Activated T-cell treated with anti-CD3 and anti-CD28 coated beads for 4 hours (primary cell): ENCODE measurements at places on chromosomes 2 and 18.

DNA sequence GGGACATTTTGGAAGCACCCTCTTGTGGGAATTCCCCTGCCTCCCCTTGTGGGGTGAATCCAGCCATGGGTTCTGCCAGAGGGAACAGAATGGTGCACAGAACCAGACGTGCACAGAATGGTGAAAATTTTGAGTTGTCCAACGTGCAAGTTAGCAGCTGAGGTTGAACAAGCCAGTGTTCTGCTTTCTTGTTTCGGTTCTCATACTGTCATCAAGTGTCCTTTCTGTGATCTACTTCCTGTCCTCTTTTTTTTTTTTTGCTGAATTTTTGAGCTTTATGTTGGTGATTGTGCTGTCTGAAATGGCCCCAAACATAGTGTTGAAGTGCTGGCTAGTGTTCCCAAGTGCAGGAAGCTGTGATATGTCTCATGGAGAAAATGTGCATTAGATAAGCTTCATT is 21.5 kb upstream of the REEP1 start:
- no peak for DNase-seq

DNA sequence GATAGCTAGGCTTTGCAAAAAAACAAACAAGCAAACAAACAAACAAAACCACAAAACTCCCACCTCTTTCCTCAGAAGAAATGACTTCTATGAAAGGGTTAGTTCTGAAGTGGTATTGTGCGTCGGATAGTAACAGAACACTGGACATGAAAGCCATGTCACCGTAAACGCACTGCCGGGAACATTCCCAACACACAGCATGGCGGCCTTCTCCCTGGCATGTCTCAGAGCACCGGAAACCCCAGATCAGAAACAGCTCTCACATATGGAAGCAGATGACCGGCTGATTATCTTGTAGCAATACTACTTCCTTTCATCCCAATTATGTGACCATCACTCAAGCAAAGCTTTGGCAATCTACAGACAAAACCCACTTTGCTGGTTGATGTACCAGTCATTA is 197.8 kb upstream of the PXDN start:
- DNase-seq: no peak

DNA sequence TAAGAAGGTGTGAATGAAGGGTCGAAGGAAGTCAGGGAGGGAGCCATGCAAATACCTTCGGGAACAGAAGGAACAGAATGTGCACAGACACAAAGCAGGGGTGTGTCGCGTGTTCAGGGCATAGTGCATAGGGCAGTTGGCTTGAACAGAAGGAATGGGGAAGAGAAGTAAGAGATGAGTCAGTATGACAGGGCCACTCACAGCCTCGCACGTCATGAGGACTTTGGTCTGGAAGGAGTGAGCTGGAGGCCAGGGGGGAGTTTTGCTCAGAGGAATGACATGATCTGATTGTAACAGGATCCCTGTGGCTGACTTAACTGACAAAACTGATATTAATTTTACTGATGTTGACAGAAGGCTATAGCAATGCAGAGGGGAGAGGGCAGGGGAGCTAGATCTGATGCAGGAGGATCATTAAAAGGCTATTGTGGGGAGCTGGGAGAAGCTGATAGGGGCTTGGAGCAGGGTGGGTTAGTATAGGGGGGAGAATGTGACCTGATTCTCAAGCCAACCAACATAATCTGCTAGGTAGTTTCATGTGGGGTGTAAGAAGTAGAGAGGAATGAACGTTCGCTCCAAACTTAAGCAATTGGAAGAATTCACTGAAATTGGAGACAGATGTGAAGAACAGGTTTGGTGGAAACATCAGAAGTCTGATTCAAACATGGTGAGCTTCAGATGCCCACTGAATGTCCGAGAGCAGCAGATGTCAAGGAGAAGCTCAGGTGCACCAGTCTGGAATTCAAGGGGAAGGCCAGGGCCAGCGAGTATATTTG is 60.4 kb upstream of the COPS8 start:
- no peak for DNase-seq

- no peak for DNase-seq
Measured at GRCh38 chr2:146867477-146867986, 977.3 kb upstream of the ACVR2A start.

DNA sequence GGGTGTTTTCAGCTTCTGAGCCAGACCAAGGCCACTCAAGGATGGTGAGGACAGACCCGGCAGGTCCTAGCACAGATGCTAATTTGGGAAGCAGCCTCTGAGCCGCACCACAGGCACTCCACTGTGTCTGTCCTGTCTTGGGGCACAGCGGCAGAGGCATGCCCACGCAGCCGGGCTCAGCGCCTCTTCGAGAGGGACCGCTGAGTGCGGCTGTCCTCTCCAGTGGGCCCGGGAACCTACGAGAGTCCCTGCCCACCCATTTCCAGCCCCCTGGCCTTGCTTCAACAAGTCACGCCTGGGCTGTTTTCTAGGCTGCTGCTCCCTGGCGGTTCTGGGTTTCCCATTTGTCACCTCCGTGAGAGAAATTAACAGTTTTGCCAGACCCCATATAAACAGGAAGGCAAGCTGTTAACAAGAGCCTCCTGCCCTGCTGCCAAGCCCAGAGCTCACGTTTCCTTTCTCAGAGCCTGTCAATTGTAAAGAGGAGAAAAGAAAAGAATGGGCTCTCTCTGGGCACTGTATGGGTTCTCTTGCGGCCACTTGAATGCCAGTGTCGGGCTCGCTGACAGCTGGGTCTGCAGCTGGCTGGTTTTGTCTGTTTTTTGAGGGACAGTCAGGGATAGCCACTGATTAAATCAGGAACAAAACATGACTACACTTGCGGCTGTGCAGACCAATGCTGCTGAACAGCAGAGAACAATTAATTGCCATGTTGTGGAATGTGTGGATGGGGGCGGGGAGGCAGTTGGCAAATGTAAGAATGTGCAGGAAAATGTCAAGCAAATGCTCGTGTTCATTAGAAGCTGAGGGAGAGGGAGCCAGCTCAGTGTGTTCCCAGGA is 30.6 kb downstream of the TMEM17 start:
- no peak for DNase-seq

GRCh38 chr18:13630716-13631268 is 95.6 kb downstream of the FAM210A start:
- DNase-seq: no peak

DNA sequence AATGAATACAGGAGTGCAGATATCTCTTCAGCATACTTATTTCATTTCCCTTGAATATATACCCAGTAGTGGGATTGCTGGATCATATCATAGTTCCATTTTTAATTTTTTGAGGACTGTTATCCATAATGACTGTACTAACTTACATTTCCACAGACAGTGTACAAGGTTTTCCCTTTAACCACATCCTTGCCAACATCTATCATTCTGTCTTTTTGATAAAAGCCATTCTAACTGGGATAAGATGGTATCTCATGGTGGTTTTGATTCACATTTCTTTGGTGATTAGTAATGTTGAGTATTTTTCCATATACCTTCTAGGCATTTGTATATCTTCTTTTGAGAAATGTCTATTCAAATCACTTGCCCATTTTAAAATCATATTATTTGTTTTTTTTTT is 325.2 kb downstream of the CYP26B1 start:
- no peak for DNase-seq

DNA sequence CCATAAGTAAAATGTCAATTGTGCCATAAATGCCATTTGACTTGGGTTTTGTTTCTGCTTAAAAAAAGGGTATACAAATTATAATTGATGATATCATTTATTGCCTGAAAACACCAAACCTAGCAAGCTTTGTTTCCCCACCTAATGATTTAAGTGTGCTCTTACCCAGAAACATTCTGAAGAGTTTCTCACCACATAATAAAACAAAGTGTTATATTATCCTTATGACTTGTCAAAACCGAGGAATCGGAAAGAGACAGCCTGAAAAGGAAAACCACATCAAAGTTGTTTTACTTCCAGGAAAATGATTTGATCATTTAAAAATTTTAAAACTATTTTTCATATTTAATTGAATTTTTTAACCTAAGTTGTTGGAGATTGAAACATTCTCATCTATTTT is 170.5 kb upstream of the SLC39A10 start:
- DNase-seq: no peak

- DNase-seq: peak; percentile 19
Measured at GRCh38 chr2:46915281-46915810, at the start of gene MCFD2. Gene MCFD2 (minus strand): TSS chr2:46915806. CDS start chr2:46909171, 6,635 bp downstream.

DNA sequence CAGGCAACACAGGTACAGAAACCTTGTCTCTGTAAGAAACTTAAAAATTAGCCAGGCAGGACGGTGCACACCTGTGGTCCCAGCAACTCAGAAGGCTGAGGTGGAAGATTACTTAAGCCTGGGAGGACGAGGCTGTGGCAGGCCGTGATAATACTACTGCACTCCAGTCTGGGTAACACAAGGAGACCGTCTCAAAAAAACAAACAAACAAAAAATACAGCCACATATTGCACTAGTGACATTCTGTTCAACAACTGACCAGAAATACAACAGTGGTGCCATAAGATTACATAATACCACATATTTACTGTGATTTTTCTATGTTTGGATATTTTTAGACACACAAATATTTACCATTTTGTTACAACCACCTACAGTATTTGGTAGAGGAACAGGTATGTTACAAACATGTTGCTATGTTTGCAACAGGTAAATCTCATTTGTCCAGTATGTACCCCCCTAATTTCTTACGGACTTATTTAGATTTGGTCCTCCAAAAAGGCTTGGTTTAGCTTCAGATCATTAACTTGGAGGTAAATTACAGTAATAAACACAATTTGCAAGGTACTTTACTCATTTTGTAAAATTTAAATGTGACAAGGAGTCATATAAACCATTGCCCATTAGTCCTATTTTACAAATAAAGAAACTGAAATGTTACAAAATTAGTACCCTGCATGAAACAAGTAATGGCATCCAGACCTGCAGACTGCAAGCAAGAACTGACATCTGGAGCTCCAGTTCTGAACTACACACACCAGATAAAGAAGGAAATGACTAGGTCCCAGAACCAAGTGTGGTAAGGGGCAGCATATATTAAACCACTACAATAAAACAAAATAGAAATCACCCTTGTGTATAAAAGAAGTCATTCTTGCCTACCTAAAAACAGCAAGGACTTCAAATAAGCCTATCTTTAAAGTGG is 36.8 kb downstream of the TRIP12 start:
- no peak for DNase-seq

DNA sequence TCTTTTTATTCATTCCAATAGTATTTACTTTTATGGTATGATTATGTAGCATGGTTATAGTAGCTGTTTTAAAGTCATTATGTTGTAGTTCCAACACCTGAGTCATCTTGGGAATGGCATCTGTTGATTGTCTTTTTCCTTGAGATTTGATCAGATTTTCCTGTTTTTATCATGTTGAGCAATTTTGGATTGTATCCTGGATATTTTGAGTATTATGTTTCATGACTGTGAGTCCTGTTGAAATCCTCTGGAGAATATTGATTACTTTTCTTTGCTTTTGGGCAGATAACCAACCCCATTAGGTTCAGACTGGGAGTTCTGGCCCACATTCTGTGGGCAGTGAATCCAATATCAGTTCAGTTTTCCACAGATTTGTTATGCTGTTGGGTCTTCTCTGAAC is 163.2 kb upstream of the SPRED2 start:
- no peak for DNase-seq

DNA sequence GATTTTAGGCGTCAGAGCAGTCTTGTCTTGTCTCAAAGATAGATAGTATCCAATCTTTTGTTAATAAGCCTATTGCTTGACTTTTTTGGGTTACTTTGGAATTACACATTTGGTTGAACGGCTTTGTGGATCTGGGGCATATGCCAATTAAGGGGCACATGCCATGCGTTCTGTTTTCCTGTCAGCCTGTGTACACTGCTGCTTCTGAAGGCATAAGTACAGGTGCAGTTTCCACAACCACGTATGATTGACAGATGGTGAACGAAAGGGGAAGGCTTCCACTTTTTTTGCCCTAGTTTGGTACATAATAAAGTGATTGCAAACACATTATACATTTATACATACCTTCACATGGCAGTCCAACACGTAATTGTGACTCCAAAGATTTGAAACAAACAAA is 102.3 kb downstream of the RAPH1 start:
- DNase-seq: no peak

- no peak for DNase-seq
Measured at GRCh38 chr2:1256632-1257324, 156.5 kb upstream of the TPO start.

DNA sequence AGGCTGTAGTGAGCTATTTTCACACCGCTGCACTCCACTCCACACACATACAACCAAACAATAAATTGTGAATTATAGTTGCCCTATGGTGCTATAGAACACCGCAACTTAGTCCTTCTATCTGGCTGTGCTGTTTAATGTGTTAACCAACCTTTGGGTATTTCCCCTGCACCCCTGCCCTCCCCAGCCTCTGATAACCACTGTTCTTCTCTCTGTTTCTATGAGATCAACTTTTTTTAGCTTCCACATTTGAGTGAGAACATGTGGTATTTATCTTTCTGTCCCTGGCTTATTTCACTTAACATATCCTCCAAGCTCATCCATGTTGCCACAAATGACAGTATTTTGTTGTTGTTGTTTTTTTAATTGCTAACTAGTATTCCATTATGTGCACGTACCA is 32.5 kb downstream of the TET3 start:
- DNase-seq: no peak

DNA sequence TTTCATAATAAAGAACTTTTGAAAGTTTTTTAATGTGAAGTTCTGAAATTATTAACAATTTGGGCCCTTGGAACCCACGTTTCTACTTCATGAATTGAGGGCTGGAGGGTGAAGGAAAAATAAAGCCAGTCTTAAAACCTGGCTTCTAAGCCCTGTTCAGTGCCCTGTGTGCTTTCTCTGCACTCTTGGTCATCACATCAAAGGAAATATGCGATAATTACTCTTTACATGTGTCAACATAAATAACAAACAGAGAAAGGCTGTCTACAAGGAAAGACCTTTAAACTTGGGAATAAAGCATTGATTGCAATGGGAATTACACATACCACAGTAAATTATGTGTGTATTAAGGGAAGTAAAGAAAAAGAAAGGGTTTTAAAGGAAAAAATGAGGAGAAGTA is 150.7 kb upstream of the KLF7 start:
- no peak for DNase-seq

DNA sequence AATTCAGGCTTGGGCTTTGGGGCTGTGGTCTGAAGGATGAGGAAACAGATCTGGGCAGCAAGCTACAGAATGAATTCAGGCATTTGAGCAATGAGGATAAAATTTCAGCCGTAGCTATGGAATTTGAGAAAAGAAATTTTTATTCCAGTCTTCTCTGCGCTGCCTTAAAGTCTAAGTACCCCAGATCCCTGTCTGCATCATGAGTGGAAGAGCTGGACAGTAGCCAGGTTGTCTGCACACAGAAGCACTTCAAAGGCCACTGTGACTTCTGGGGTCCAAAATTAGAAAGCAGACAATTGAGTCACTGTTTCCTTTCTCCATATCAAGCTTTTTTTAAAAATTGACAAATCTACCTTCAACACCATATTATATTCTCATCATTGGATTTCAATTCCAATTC is 787.6 kb upstream of the GCFC2 start:
- no peak for DNase-seq

GRCh38 chr2:19356545-19357401 is 1.6 kb downstream of the OSR1 start:
- no peak for DNase-seq

GRCh38 chr2:234952270-234953115 is 676 bp downstream of the SH3BP4 start:
- no peak for DNase-seq
